Nucleus accumbens (tissue), 56 donors: ENCODE measurements at places on chromosomes 6 and 20.

DNA sequence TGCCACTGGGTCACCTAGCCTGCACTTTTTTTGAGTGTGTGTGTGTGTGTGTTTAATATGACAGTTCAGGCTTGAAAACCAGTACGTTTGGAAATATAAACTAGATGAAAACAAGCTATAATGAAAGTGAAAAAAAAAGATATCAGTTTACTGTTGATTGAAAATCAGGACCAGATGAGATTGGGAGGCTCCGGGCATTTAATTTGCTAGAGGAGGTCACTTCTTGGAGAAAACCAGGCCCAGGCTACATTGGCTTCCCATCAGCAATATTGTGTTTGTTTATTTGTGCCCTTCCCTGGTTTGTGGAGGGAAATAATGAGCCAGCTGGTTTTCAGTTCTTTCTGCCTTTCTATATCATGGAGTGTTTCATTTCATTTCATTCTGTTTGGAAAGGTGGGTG is 246.6 kb upstream of the JAG1 start:
- no peak for DNase-seq

DNA sequence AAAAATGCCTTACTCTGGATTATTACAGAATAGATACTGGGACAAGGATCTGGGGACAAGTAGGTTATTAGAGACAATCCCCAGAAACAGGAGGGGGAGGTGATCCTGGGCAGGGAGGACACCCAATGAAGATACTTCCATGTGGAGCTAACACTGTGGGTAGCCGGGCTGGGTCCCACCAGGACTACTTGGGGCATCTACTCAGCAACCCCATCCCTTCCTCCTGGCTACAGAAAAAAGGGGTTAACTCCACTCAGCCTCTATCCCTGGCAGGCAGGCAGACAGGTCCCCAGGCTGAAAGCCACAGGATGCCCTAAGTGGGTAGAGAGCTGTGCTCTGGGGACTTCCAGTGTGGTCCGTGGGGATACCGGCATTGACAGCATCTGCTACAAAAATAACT is 68.0 kb upstream of the NXT1 start:
- DNase-seq, result no peak

DNA sequence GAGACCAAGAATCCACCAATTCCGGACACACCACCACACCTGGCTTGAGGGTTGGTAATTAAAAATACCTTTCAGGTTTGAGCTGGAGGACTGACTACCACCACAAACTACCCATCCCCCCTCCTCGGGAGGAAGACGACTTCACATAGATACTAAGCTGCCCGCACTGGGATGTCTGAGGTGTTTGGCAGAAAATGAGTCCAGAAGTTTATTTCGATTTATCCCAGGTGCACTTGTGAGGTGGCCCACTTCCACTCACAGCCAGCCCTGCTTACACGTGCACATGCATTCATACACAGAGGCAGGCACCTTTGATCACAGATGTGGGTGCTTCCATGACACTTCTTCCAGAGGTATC is 187.1 kb downstream of the ID4 start:
- DNase-seq, result no peak

DNA sequence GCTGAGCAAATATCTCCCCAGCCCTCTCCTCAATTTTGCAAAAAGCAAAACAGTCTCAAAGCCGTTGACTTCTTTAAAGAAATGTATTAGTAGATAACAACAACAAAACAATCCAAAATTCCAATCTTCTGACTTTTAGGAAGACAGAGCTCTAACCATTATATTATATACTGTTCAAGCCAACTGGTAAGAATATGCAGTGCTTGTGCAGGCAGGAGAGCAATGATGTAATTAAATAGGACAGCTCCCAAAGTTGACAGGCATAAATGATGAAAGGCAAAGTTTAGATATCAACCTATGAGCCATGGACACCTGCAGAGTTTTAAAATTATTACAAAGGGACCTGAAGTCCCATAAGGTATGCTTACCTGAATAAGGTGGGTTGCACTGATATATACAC is 16.6 kb upstream of the CEP85L start:
- DNase-seq, result no peak

GRCh38 chr6:15481390-15482291 is 181.2 kb downstream of the DTNBP1 start:
- no peak for DNase-seq

- no peak for DNase-seq
Observed at GRCh38 chr6:46764961-46765360, 18.2 kb downstream of the ANKRD66 start.

- DNase-seq, result no peak
Observed at GRCh38 chr20:44392088-44392775, 36.7 kb downstream of the HNF4A start.

DNA sequence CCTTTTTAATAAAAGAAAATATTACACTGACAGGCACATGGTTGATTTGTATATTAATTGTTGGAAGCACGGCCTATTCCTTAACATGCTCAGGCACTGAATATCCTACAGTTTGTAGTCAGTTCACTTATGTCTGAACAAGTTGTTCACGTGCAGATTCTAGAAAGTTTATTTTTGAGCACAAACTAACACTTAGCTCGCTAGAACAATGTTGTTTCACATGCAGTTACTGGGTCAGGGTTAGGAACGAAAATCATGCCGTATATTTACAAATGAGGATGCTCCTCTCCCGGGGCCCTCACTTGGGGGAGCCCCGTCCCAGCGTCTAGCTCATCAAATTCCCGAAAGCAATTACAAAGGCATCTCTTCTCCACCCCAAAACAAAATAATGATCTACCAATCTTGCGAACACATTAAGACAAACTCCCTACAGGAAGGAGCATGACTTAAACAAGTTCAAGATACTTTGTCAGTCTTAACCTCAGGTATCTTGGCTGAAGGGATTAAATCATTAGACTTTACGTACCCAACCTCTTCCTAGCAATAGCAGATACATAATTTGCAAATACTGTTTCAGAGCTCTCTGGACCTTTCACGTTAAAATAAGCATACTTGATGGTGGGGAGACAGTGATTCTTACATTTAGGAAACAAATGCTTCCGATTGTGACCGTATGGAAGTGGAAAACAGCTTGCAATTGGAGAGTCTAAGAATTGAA is 1.5 kb downstream of the MAP7 start:
- DNase-seq, result no peak

GRCh38 chr6:107217248-107217647 is 101.9 kb upstream of the BEND3 start:
- DNase-seq, result no peak

- no peak for DNase-seq
Observed at GRCh38 chr20:19330038-19330437, 117.6 kb downstream of the SLC24A3 start.

- DNase-seq, result no peak
Observed at GRCh38 chr6:4714961-4715501, 61.2 kb upstream of the CDYL start.

GRCh38 chr6:28413681-28414080 is 14.1 kb upstream of the ZSCAN12 start:
- no peak for DNase-seq

DNA sequence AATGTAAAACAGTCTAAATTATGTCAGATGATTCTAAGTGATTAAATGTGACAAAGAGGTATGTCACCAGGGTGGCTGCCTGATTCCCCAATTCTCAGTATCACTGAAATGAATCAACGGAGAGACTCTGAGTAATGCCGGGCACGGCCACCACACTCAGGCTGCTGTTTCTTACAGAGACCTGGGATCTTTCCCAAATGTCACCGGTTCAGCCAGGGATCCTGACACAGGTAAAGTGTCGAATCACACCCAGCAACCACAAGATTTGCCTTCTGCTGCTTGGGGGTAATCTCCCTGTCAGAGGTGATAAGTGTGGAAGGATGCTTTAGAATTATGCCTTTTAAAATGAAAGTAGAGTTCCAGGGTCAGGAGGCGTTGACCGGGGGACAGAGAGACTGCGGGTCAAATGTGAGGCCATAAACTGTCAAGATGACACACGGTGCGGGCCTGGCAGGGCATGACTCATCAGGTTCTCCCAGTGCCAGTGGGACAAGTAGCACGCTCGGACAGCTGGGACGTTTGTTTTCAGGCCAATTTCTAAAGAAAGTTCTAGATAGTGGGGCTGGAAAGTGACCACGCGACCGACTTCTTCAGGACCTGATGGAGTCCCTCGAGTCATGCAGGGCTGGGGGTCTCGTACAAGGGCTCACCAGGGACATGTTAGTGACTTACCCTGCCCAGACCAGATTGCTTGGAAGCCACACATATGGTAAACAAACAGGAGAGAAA is 48.9 kb downstream of the PRDM1 start:
- DNase-seq, result no peak

DNA sequence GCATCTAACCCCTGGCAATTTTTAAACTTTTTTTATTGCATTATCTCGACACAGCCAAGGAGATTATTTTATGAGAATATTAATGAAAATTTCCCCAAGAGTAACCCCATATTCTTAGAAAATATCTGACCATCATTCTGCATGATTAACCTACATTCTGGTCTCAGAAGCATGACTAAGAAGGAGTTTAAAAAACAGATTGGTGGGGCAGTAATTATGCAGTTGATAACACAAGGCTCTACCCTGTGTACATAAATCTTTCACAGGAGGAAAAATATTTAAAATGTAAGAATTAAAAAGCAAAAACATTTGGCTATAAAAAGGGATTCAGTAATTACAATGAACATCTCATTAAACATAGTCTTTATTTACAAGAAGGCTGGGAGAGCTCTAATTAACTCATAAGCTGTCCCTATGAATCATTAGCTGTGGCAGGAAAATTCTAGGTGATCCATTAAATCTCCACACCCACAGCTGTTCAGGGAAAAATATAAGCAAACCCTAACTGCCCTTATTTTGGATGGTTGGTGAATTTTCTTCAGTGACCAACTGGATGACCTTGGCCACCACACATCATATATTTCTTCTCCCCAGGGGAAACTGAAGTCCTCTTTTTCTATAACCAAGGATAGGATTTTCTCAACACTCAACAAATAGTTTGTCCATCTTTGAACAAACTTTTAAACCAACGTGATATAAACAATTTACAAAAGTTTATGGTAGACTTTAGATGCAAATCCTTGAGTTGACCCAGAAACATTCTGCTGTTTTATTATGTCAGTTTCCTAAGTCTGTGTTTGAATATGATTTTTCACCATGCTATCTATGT is 59.5 kb downstream of the PDE7B start:
- DNase-seq, result no peak

DNA sequence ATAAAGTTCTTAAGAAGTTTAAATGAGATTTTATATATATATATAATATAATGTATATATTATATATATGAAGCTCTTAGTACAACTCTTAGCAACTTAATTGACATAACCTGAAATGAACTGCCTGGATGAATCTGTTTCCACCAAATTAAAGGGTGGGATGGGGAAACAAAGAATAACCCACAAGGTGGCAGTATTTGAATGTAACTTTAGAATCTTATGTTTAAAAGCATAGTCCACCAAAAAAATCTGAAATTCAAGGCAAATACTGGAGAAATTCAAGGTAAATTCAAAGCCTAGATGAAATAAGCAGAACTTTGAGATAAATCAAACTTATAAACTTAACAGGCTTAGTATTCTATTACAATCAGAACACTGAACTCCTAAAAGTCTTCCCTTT is 4.4 kb upstream of the IBTK start:
- no peak for DNase-seq

GRCh38 chr20:22288156-22288555 is 296.2 kb downstream of the FOXA2 start:
- DNase-seq, result no peak

DNA sequence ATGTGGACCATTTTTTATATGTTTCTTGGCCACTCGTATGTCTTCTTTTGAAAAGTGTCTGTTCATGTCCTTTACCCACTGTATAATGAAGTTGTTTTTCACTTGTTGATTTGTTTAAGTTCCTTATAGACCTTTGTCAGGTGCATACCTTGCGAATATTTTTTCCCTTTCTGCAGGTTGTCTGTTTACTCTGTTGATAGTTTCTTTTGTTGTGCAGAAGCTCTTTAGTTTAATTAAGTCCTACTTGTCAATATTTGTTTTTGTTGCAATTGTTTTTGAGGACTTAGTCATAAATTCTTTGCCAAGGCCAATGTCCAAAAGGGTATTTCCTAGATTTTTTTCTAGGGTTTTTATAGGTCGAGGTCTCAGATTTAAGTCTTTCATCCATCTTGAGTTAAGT is 66.2 kb downstream of the UNC5CL start:
- DNase-seq, result no peak

- DNase-seq, result no peak
Observed at GRCh38 chr6:167766986-167767714, 59.6 kb upstream of the AFDN start.

GRCh38 chr6:87670707-87671106 is 31.3 kb downstream of the AKIRIN2 start:
- DNase-seq, result no peak

- no peak for DNase-seq
Observed at GRCh38 chr20:10077081-10077471, 42.3 kb downstream of the ANKEF1 start.

DNA sequence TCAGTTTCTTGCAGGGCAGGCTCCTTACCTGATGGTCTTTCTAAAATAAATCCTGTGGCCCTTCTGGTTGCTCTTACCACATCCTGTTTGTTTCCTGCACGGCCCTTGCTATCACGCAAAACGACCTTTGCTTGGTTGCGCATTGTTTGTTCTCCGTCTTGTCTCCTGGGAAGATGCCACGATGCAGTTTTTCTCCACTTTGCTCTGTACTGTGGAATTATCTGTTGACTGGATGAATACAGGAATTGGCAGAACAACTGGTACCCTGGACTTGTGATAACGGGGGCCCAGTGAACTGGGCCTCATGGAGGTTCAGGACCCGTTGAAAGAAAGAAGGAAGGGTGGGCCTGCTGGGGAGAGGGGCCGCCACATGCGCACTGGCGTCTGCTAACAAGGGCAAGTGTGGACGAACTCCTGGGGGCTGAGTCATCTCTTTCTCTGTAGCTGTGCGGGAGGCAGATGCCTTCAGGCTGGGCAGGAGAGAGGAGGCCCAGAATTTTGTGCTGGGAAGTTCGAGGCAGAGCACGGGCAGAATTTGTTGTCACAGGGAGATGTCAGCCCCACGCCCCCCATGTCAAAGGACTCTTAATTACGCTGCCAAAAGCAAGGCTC is 139.9 kb downstream of the BMP7 start:
- DNase-seq, result no peak

- DNase-seq, result no peak
Observed at GRCh38 chr6:26086211-26086610, 1.0 kb upstream of the HFE start.
